ENCODE measurements at places on chromosomes 13 and 19. TPM values are rescaled to one million over a fixed set of nuclear protein-coding genes. Genes with fewer than 3 reads are reported as not detected.

ATP1A3 gene
- 4.3 TPM for total RNA-seq

C2CD4C gene
- 0.12 TPM for total RNA-seq

SIGLEC14 gene
- total RNA-seq, result 0.14 TPM

PSG5 gene
- total RNA-seq, result not detected

- no peak for DNase-seq
Observed at GRCh38 chr13:23288995-23289394, 108.2 kb downstream of the SGCG start.

GRCh38 chr13:110509971-110510786, 51.3 kb downstream of the RAB20 start:
- DNase-seq, result no peak

- no peak for DNase-seq
Observed at GRCh38 chr13:114097212-114097892, 35.1 kb downstream of the RASA3 start.

DNA sequence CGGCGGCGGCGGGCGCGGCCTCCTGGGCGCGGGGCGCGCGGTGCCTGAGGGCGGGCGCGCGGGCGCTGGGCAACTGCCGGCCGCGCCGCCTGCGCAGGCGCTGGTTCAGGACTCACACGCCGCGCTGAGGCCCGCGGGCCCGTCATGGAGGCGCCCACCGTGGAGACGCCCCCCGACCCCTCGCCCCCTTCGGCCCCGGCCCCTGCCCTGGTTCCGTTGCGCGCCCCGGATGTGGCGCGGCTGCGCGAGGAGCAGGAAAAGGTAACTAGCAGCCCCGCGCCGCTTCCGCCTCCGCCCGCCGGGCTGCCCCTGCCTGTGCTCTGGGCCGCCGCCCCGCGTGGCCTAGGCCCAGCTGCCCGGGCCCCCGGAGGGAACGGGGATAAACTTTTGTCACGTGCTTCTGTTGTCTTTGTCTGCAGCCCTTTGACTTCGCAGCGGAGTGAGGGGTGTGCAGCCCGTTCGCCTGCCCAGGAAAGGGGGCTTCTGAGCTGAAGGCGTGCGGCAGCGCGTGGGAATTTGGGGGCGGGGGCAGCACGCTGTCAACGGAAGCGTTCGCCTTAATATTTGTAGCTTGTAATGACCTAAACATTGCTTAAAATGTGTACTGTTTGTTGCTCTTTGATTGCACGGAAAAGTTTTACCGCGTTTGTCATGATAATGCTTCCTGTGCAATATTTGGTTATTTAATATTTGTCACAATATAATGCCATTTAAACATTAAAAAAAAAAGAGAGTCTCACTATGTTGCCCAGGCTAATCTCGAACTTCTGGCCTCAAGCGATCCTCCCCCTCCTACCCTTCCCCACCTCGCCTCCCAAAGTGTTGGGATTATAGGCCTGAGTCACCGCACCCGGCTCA, 594 bp downstream of the URI1 start:
- peak; percentile 86 for DNase-seq

GRCh38 chr13:47310401-47310800, 413.5 kb upstream of the HTR2A start:
- DNase-seq, result no peak
